Skin of body (tissue), 3 donors: ENCODE measurements at places on chromosomes 1 and 21.

DNA sequence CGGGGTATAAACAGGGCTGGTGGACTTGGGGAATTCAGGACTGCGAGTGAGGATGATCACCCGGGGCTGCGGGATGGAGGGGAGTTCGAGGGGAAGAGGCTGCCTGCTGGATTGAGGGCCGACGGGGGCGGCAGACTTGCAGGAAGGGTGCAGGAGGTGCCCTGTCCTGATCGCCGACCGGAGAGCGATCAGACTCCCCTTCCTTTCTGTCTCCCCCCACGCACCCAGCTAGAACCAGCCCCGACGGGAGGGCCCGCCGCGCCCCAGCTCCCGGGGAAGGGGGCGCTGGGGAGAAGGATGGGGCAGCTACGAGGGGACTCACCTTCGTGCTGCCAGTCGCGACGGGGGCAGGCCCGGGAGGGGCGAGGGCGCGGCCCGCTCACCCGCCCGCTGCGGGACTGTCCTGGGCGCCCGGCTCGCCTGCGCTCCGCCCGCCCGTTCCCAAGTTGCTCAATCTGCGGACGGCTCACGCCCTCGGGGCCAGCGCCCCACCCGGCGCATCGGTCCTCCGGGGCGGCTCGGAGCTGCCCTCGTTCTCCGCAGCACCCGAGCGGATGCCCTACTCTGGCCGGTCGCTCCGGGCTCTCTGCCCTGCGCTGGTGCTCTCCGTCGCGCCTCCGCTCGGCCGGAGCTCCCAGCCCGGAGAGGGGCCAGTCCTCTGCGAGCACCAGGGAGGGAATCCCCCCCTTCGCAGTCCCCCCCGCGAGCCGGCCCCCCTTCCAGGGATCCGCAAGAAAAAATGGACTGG, at the start of gene RSPO1:
Gene RSPO1, minus strand, starts transcription at position 649 of the 748 bp plus-strand sequence. CDS start 5,231 bp downstream, outside the sequence.
- DNase-seq = no peak

DNA sequence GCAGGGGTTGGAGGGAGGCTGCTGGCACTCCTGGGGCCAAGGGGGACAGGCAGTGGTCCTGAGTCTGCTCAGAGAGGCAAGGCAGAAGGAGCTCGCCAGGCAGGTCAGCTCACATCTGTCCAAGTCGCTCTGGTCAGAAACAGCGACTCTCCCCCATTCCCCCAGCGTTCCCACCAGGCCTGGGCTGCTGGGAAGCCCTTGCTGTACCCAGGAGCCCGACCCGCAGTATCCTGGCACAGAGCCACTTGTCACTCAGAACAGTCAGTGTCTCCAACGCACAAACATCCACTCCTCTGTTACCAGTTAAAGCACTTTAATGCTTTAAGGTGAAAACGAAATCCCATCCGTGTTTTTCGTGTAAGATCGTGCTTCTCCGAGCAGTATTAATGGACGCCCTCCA, 16.6 kb upstream of the CCDC27 start:
- DNase-seq = no peak

DNA sequence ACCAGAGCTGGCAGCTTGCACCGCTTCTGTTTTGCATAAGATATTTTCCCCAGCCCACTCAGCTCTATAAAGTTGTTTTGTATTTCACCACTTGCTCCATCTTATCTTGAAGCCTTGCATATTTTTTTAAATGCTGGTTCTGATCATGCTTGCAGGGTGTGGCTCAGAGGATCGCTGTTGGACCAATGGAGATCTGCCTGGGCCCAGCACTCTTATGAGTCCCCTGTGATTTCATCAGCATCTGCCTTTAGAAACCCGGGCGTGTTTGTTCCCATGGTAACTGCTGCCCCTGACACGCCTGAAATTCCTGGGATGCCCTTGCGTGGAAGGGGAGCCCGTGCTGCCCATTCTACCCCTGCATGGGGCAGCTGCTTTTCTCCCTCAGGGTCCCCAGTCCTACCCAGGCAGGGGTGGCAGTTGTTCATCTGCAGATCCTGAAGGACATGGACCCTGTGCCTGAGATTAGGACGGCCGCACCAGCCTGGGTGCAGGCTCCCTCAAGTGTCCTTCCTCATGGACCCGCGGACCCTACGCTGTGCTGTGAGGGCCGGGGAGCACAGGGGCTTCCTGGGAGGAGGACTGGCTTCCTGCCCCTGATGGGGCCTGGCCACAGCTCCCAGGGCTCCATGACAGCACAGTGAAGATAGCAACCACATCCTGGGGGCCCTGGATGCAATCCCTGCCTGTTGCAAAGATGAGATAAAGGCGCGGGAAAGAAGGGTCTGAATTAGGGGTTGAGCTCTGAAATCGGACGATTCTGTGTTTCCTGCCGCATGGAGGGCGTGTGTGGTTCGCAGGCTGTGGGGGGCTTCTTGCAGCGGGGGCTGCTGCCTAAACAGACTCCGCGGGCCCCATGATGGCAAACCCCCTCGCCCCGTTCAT, 226.5 kb downstream of the SDCCAG8 start:
- DNase-seq = peak; percentile 48

DNA sequence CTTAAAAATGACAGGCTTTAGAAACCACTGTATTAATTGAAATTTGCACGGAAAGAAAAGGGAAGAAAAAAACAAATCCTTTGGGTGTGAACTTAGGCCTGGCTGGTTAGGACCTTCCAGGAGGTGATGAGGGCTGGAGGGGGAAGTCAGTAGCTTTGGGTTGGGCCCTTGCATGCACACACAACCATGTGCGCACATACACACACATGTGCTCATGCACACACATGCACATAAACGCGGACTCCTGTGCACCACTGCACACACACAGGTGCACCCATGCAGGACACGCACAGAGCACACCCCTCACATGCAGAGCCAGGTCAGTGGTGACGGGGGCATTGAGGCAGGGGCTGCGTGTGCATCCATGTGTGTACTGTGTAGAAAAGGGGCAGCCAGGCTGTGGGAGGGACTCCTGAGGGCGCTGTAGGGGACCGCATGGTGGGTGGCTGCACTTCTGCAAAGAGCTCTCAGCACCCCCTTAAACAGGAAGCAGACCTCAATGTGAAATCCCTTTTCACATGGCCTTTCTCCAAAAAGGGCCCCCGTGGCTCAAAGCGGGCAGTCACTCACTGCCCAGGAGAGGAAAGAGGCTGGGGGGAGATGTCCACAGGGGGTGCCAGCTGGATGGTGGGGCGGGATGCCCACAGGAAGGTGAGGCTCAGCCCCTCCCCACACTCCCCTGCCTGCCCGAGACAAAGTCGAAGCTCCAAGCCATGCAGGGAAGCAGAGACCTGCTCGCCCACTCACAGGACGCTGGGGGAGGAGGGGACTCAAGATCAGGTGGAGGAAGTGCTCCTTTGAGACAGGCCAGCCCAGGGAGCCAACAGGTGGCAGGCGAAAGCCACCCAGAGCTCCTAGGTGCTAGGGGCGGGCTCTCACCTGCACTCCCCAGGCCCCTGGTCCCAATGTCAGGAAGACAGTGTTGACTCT, 95.2 kb downstream of the ITPKB start:
- no peak for DNase-seq

DNA sequence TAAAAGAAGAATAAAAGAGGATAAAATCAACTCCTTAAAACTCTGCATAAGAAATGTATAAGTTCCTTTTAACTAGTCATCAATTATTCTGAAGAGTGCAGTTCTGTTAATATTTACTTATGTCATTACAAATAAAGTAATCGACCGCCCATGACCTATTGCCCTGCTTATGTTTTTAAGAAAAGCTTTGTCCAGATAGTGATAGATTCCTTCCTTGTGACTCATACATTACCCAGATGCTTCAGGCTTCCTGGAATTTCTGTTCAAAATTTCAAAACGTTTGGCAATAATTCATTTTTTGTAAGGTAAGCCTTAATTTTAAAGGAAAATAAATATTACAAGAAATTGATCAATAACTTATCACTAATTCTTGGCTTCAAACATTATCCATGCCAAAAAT, 918.2 kb upstream of the ADGRL2 start:
- DNase-seq = no peak

GRCh38 chr1:236029428-236029940, 35.4 kb downstream of the NID1 start:
- no peak for DNase-seq

GRCh38 chr1:186566140-186566855, 105.4 kb upstream of the PDC start:
- no peak for DNase-seq

- DNase-seq = no peak
Observed at GRCh38 chr1:7255303-7256058, 470.2 kb downstream of the CAMTA1 start.

- DNase-seq = no peak
Observed at GRCh38 chr1:185668013-185668412, 66.2 kb upstream of the HMCN1 start.

DNA sequence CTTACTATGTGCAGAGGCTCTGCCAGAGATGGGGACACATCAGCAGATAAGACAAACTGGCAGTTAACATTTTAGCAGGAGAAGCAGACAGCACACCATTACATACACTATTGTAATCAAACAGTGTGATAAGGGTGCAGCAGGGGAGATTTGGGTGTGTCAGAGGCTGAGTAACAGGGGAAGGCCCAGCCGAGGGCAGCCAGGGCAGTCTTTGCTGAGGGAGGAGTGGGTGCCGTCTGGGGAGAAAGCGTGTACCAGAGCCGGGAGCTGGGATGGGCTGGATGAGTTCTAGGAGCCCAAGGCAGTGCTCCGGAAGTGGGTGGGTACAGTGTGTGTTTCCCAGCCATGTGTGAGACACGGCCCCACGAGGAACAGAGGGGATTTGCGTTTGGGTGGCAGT, 31.2 kb downstream of the KCNA10 start:
- no peak for DNase-seq

DNA sequence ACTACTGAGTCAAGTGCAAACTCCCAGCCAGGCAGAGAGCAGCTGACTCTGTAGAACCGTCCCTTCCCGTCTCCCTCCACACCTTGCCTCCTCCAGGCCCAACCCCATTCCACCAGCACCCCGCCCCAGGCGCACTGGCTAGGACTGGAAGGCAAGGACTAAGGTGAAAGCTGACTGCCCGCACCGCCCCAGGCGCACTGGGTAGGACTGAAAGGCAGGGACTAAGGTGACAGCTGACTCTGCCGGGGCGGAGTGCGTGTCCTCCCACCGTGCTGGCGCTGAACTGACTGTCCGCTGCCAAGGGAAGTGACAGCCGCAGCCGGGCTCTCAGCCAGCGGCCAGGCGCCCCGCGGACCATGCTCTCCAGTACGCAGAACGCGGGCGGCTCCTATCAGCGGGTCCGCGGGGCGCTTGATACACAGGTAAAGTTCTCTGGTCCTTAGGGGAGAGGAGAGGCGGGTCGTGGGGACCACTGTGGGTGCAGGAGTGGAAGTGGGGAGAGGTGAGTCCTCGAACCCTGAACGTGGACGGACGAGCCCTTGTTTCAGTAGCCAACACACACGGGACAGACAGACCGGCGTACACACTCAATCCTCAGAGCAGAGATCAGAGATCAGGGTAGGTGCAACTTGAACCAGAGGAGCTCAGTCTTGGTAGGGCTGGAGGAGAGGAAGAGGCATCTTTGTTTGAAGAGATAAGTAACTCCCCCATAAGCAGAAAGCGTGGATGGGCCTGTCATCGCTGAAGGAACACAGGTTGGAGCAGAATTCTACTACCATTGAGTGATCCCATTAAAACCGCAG, 58.0 kb downstream of the RBM11 start:
- no peak for DNase-seq

DNA sequence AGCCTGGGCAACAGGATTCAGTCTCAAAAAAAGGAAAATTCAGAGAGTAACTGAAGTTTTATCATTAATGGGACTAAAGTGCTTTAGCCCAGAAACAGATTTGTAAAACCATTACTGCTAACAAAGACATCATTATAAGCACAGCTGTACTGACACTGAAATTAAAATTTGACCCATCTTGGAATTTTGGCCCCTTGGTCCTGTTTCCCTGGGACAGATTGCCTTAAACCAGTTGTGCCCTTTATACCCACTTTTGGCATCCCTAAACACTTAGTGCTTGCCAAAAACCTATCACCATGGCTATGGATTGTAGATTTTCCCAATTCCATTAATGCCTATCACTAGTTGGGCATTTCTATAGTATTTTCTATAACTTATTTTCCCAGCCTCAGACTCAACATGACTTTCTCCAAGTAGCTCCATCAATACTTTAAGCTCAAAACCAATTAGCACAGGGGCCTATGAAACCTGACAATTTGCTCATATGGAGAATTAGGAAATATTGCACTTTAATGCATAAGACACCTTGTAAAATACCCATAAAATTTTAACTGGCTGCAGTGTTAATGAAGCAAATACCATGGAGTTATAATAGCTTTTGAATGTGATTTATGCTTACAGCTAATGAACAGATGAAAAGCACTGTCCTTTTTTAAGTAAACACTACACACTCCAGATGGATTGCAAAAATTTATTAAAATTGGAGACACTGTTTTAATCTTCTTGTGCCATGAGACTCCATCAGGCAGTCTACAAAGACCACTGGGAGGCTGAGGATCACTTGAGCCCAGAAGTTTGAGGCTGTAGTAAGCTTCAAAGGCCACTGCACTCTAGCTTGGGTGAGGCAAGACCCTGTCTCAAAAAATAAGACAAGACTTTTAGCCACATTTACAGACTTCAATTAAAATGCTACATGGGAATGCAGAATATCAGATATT, 4.3 kb downstream of the GAS5 start:
- DNase-seq = no peak

GRCh38 chr1:112263042-112263441, 133.0 kb upstream of the CTTNBP2NL start:
- DNase-seq = no peak

DNA sequence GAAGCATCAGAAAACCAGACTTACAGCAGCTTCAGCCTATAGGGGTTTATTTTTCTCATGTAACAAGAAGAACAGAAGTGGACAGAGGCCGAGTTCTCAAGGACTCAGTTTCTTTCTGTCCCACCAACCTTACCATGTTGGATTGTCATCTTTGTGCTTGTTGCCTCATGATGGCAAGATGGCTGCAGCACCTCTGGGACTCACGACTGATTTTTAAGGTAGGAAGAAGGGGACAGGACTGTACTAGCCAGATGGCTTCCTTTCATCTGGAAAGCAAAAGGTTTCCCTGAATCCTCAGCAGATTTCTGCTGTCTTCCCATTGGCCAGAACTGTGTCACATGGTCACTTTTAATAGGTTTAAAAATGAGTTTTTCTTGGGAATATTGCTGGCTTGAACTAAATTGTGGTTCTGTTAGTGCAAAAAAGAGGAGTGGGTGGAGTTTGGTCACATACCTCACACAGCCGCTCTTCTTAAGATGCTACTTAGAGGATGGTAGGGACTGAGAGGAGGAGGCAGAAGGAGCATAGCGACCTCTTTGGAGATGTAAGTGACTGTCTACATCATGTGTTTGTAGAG, 48.1 kb upstream of the ENAH start:
- peak; percentile 7 for DNase-seq

DNA sequence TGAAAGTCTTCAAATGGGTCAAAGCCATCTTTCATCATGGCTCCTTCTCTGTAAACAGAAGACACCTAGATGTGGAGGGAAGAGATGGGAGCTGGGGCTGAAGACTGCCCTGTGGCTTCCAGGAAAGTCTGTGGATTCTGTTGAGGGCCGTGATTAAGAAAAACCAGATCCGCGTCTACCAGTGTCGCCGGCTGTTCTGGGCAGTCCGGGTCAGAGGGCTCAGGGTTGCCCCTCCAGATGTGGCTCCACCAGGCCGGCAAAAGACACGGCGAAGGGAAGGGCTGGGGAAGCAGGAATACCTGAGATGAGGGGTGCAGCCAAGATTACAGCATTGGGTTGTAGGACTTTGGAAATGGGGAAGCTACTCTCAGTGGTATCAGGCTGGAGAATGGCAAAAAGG, 162.6 kb downstream of the RHOU start:
- no peak for DNase-seq

GRCh38 chr1:225689882-225690459, 37.0 kb upstream of the ENAH start:
- DNase-seq = no peak
